ENCODE measurements at places on chromosomes 5 and 9. TPM values are rescaled to one million over a fixed set of nuclear protein-coding genes. Genes with fewer than 3 reads are reported as not detected.

- H3K36me3 ChIP-seq = peaks cover 48% of the 10 kb centered on the region
- no peaks in the 10 kb centered on the region for H3K27me3 ChIP-seq
- H3K4me1 ChIP-seq = no peaks in the 10 kb centered on the region
- H3K4me3 ChIP-seq = no peak overlapping the region
Observed at GRCh38 chr5:134708301-134708700, 30.0 kb upstream of the CAMLG start.

DNA sequence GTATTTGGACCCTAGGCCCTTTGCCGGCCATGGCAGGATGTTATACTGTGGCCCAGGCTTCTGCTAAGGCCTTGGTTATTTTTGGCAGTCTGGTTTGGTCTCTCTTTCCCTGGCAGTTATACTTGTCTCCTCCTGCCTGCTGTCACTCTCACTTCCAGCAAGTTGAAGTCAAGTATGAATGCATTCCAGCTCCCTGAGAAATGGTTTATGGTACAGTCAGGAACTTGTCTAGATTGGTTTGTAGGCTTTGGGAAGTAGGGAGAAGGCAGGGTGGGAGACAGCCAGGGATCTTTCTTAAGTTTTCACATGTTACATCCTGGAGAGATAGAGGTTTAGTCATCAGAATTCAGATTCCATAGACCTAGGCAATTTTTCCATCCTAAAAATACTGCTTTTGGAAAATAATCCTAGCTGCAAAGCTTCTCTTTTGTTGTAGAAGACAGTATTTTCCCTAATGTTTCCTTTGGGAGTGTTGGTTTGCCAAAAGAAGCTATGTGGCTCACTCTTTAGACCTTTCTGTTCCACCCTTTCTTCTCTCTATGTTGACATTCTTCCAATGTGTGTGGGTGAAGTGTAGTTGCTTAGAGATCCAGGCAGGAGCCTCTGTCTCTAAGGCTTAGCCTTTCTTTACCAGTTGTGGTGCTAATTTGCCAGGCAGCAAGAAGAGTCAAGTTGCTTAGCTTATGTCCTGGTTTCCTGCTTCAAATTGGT is 2.5 kb upstream of the KDM3B start:
- H3K27ac ChIP-seq = no peak overlapping the region
- H3K4me1 ChIP-seq = peaks cover 26% of the 10 kb centered on the region
- H3K4me3 ChIP-seq = no peak overlapping the region
- peaks cover 31% of the 10 kb centered on the region for H3K36me3 ChIP-seq

- H3K27me3 ChIP-seq = no peaks in the 10 kb centered on the region
- no peak overlapping the region for H3K27ac ChIP-seq
- no peak overlapping the region for H3K4me3 ChIP-seq
- H3K36me3 ChIP-seq = no peaks in the 10 kb centered on the region
- no peak for DNase-seq
Observed at GRCh38 chr5:170223360-170223759, 9.4 kb upstream of the C5orf58 start.

DNA sequence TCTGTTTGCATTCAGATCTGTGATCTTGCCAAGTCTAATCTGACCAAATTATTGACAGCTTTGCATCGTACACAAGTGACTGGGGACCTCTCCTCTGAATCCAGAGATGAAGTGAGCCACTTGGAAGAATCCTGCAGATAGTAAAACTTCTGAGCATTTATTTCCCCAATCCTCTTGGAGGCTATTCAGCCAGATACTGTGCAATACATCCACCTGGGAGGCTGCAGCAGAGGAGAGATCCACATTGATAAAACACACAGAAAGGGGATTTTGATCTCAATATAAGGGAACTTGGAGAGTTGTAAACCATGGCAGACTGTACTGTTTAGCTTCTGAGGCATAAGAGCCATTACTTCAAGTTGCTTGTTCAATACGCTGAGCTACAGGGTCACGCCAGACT is 654.6 kb downstream of the MTRR start:
- no peaks in the 10 kb centered on the region for H3K4me1 ChIP-seq
- no peaks in the 10 kb centered on the region for H3K27me3 ChIP-seq
- no peak overlapping the region for H3K27ac ChIP-seq

- DNase-seq = no peak
- H3K4me1 ChIP-seq = no peaks in the 10 kb centered on the region
Observed at GRCh38 chr5:169089343-169089742, 211.6 kb downstream of the SLIT3 start.

DNA sequence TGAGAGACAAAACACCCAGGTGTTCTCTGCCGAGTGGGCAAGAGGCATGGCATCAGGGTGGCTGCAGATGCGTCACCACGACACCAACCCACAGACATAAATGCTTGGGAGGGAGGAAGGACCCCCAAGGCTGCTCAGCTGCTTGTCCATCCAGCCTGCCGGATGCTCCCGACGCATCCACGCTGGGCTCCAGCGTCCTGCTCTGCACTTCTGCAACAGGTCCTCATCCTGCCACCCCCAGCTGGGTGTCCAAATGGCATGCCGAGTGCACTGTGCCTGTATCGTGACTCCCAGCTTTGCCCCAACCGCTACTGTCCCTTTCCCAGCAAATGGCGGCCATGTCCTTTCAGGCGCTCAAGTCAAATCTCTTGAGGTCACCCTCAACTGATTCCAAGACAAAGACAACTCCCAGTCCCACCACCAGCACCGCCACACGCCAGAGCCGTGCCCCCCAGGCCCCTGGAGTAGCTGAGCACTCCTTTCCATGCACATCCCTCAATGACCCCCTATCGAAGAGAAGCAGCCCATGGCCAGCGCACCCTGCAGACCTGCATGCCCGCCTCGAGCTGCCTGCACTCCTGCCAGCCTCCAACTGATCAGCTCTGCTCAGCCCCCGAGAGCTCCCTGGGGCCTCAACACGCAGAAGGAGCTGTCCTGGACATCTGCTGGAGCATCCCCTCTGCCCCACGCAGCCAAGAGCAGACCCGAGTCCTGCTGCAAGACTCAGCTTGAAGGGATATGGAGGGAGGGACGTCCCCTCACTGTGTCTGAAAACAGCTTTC is 116.7 kb downstream of the ROR2 start:
- H3K27ac ChIP-seq = no peak overlapping the region
- H3K36me3 ChIP-seq = no peaks in the 10 kb centered on the region

GRCh38 chr9:8251566-8251965 is 452.0 kb upstream of the DMAC1 start:
- H3K36me3 ChIP-seq = no peaks in the 10 kb centered on the region
- H3K27me3 ChIP-seq = no peaks in the 10 kb centered on the region
- no peaks in the 10 kb centered on the region for H3K4me1 ChIP-seq
- DNase-seq = no peak
- no peak overlapping the region for H3K4me3 ChIP-seq

DNA sequence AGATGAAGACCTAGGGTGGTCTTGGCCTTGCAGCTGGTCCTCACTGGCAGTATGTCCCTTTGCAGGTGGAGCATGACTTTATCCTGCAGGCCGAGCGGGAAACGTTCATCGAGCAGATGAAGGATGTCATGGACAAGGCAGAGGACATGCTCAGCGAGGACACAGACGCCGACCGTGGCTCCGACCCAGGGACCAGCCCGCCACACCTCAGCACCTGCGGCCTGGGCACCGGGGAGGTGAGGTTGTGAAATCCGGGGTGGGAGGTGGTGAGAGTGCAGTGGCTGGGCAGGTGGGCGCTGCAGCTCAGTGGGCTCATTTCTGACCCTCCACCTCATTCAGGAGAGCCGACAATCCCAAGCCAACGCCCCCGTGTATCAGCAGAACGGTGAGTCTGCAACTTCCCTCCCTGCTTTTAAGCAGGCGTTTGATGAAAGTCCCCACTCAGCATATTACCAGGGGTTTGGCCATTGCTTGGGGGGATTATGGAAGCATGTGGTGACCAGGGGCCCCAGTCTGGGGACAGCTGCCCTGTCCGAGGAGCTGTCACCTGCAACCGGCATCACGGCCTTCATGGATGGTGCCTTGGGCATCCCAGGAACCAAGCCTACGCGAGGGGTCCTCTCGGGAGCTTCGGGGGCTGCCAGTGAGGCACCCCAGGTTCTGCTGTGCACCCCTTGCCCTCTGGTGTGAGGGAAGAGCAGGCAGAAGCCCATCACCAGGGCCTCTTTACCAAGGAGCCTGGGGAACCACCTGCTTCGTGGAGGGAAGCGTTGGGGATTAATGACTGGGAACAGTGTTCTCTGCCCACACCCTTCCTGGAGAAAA is 84.0 kb downstream of the WNK2 start:
- no peak for DNase-seq
- H3K27ac ChIP-seq = no peak overlapping the region
- H3K27me3 ChIP-seq = peaks cover 14% of the 10 kb centered on the region
- H3K4me1 ChIP-seq = peaks cover 7% of the 10 kb centered on the region
- H3K4me3 ChIP-seq = no peak overlapping the region
- H3K36me3 ChIP-seq = no peaks in the 10 kb centered on the region

GRCh38 chr5:60538955-60539866 is 160.8 kb downstream of the DEPDC1B start:
- no peak overlapping the region for H3K4me3 ChIP-seq
- no peaks in the 10 kb centered on the region for H3K4me1 ChIP-seq
- DNase-seq = no peak
- no peaks in the 10 kb centered on the region for H3K27me3 ChIP-seq
- no peak overlapping the region for H3K27ac ChIP-seq
- no peaks in the 10 kb centered on the region for H3K36me3 ChIP-seq

- no peak overlapping the region for H3K4me3 ChIP-seq
- H3K36me3 ChIP-seq = no peaks in the 10 kb centered on the region
- no peaks in the 10 kb centered on the region for H3K27me3 ChIP-seq
- no peak for DNase-seq
Observed at GRCh38 chr5:122508623-122509022, 196.6 kb downstream of the SNCAIP start.

DNA sequence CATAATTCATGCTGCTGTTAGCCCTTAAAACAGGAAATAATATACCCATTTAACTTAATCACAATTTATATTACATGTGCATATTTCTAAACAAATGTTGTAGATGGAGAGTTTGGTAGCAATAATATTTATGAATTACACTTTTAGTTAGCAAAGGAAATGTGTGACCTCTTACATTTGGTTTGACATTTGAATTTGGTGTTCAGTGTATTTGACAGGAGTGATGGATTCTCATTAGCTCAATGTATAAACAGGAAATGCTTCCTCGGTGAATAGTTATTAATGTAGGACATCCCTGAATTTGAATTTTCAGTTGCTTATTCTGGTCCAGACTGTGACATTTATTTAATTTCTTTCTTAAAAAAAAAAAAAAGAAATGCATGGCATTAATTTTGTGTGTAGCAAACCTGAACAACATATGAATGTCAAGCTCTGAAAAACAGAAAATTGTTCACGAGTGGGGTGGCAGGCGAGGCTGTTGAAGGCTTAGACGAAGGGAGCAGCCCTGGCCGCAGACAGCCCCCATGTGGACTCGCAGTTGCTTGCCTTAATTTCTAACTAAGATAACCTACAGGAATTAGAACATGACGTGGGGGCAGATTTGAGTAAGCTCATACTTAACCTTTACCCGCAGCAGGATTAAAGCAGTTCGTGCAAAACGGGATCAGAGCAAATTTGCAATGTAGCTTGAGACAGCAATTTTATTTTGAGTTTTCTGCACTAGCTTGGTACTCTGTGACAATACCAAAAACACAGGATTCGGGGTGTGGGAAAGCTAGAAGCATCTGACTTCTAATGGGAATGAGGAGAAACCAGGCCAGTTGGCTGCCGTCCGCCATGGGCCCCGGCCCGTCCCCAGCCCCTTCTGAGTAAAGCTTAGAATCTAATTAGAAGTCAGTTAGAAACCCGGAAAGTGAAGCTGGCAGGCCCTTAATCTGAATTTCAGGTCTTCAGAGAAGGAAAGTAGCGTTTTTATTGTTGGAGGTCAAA is 134.3 kb downstream of the MACROH2A1 start:
- H3K4me3 ChIP-seq = no peak overlapping the region
- H3K4me1 ChIP-seq = no peaks in the 10 kb centered on the region
- H3K36me3 ChIP-seq = no peaks in the 10 kb centered on the region
- H3K27ac ChIP-seq = no peak overlapping the region

DNA sequence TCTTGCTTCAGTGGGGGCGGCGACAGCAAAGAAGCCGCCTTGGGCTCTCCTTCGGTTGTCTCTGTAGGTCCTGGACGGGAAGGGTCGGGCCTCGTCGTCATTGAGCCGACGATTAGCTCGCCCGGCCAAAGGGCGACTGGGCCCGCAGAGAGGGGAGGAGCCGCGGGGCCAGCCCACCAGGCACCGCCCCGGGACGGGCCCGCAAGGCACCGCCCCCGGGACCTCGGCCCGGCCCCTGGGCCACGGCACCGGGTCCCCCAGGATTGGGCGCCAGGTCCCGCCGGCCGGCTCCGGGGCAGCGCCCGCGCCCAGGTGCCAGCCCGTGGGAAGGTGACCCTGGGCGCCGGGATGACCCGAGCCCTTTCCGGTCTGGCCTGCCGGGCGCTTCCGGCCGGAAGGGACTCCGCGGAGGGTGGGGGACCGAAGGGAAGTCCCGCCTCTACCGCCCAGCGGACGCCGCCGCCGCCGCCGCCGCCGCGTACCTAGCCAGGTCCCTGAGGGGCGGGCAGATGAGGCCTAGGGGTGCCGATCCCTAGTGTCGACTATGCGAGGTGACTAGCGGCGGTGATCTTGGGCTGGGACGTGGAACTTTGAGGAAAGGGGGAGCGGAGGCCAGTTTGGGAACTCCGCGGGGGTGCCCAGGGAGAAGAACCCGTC is at the start of the genes GBA2 and RGP1:
Gene GBA2, minus strand, starts transcription at position 371 of the 657 bp plus-strand sequence. CDS start 524 bp downstream, outside the sequence.
Gene RGP1, plus strand, starts transcription at position 430 of the 657 bp plus-strand sequence. CDS start 469 bp downstream, outside the sequence.
- H3K4me3 ChIP-seq = peak within 1 kb of the TSS; percentile 94
- peak; percentile 93 for DNase-seq
- peak within 1 kb of the TSS; percentile 87 for H3K27ac ChIP-seq
- peaks cover 47% of the 10 kb centered on the region for H3K4me1 ChIP-seq
- no peaks in the 10 kb centered on the region for H3K27me3 ChIP-seq

DNA sequence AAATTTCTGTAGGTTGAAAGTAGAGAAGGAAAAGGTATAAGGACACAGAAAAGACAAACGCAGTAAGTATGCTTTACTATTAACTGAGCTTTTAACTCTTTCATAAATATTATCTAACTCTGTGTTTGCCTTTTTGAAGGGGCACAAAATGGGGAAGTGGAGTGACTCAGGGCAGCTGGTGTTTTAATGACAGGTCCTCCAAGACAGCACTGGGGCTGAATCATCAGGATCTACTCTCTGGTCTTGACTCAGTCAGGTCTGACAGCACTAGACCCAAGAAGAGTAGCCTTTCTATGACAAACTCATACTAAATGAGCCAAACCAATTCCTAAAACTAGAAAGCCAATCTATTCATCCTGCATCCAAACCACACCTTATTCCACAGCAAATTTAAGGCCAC is 102.2 kb downstream of the APTX start:
- DNase-seq = no peak
- no peak overlapping the region for H3K4me3 ChIP-seq
- H3K27me3 ChIP-seq = peaks cover 20% of the 10 kb centered on the region
- H3K36me3 ChIP-seq = no peaks in the 10 kb centered on the region

DNA sequence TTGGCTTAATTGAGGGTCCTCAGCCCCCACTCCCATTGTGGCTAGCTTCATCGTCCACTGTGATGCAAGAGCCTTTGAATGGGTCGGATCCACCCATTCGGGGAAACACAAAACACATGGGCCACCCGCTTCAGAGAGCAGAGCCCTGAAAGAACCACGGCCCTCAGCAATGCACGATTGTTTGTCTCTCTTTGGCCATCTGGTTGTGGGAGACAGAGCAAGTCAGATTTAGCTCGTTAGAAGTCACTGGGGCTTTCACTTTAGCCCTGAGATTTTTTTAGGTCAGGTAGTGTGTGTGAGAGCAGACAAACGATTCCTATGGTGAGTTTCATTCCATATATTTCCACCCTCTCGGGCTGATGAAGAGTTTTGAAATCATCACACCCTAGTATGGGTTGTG is 12.9 kb upstream of the COL15A1 start:
- no peak overlapping the region for H3K4me3 ChIP-seq
- no peak for DNase-seq
- H3K4me1 ChIP-seq = no peaks in the 10 kb centered on the region

The RGS7BP gene
- not detected for total RNA-seq

The SLC12A7 gene
- 32.1 TPM for total RNA-seq

The FOXD4L6 gene
- total RNA-seq = not detected

The GPRIN1 gene
- total RNA-seq = 3.7 TPM

The CER1 gene
- not detected for total RNA-seq

The EGR1 gene
- total RNA-seq = 54.6 TPM

The APC gene
- total RNA-seq = 20.4 TPM

The NME5 gene
- total RNA-seq = not detected

All from activated CD4-positive, alpha-beta T cell treated with anti-CD3 and anti-CD28 coated beads, Interleukin-2, amount 10 ng/mL, durations not matched to agents 24 days and 14 days (primary cell).